ENCODE measurements at places on chromosomes 7 and 10. TPM values are rescaled to one million over a fixed set of nuclear protein-coding genes. Genes with fewer than 3 reads are reported as not detected.

GRCh38 chr10:127303105-127303504, 106.7 kb upstream of the INSYN2A start:
- no peak for DNase-seq

DNA sequence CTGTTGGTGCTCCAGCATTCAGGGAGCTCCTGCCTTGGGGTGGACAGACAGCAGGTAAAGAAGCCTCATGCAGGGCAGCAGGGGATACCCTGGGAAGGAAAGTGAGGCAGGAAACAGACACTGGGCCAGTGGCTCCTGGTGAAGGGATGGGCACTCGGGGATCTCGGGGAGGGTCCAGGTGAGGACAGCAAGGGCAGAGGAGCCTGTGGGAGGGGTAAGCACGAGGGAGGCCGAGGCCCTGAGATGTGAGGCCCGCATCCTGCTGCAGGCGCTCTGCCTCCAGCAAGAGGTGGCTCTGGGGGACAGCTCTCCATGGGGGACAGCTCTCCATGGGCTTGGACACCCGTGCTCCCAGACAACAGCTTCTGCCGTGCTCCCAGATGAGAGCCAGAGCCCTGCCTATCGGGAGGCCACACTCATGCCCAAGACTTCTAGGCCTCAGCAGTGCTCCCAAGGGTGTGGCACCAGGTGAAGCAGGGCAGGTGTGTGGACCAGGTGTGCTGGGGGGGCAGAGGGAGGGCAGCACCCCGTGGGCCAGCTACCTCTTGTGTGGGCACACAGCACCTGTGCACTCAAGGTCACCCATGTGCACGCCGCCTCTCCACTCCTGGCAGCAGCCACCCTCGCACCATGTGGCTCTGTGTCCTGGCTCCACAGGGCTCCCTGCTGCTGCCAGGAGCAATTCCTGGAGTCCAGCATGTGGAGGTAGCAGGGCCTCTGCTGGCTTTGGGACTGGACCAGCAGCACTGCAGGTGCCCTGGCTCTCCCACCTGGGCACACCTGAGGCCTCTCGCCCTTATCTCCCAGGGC, 93.6 kb upstream of the INSIG1 start:
- no peak for DNase-seq

GRCh38 chr7:64807731-64808365, 13.6 kb downstream of the ZNF138 start:
- DNase-seq = no peak

GRCh38 chr7:82629583-82629982, 186.0 kb upstream of the CACNA2D1 start:
- no peak for DNase-seq

DNA sequence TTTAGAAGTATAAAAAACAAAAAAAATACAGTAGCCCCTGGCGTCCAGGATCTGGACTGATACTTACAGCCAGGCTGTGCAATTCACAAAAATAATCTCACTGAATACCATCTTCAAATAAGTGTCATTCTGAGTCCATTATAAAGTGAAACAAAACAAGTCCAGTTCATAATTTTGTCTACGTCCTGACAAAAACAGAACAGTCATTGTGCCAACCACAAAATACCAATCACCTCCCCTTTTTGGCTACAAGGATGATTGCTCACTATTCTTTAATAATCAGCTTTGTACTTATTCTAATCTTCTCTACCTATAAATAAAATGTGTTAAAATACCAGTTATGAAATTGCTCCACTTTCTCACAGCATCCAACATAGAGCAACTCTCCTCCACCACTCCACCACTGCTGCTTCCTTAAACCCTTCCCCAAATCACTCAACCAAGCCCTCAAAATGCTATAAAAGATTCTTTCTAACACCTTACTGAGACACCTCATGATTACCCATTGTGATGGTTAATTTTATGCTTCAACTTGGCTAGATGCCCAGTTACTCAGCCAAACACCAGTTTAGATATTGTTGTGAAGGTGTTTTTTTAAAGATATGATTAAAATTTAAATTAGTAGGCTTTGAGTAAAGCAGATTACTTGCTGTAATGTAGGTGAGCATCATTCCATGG, 479.8 kb upstream of the SEMA3A start:
- no peak for DNase-seq

GRCh38 chr7:119197172-119197876, 972.8 kb downstream of the ANKRD7 start:
- DNase-seq = no peak

GRCh38 chr10:44831581-44831980, 79.6 kb upstream of the TMEM72 start:
- DNase-seq = no peak

- no peak for DNase-seq
These were observed 27.1 kb downstream of the LRRC20 start for GRCh38 chr10:70355051-70356021.

GRCh38 chr7:23067271-23067670, 38.3 kb upstream of the KLHL7 start:
- DNase-seq = no peak

Gene KCP
- 0.12 TPM for total RNA-seq

Gene DDX56
- 31.6 TPM for total RNA-seq

Gene ECHDC3
- 94.6 TPM for total RNA-seq

Data from left ventricle myocardium superior (tissue), 1 donor.